Aorta (tissue), 5 donors: ENCODE measurements at places on chromosomes 2 and 18. TPM values are rescaled to one million over a fixed set of nuclear protein-coding genes. Genes with fewer than 3 reads are reported as not detected.

DNA sequence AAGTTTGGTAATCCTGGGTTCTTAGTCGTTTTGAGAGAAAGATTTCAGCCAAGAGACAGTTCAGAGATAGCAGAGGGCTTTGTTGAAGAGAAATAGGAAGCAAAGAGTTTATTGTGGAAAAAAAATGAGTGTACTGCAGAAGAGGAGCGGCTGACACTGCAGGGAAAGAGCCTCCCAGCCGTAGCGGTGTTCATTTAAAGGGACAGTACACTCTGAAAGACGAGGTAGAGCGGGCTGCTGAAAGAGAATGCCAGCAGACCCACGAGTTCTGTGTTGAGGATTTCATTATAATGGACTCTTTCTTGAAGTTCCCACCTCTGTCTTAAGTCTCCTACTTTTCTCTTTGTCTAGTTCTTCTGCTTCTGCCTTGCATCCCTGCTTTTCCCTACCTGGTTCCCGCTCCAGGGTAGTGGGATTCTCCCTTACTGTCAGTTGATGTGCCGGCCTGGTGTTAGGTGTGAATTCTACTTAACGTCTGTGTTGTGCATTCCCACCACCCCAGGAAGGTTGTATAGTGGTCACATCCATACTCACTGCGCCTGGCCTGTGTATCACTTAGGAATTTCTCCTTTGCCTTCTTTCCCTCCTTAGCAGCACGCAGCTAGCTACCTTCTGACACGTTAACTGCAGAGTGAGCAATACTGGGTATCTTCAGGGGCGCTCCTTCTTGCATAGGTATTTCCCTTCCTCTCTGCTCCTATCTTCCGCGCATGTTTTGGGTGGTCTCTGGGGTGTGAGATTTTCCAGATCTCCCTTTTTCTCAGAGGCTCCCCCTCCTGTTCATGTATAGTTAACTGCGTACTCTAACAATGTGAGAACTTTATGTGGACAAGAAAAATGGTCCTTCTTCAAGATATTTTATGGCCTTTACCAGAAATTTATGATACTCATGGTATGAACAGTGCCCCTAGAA is 164.5 kb downstream of the PTH2R start:
- H3K27ac ChIP-seq: no peak overlapping the region
- no peaks in the 10 kb centered on the region for H3K4me1 ChIP-seq
- no peaks in the 10 kb centered on the region for H3K27me3 ChIP-seq
- DNase-seq: no peak
- no peaks in the 10 kb centered on the region for H3K36me3 ChIP-seq
- no peak overlapping the region for H3K4me3 ChIP-seq

DNA sequence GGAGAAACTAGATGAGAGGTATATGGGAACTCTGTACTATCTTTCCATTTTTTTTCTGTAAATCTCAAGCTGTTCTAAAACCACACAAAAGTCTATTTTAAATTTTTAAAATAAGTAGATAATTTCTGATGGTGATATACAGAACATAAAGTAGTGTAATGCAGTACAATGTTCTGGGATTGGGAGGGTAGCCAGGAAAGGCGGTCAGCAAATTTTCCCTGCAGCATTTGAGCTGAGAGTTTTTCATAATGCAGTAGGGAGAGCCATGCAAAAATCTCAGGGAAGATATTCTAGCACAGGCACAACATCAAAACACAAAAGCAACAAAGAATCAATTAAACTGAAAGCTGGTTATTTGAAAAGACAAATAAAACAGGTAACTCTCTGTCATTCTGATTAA is 141.5 kb downstream of the NCKAP5 start:
- no peaks in the 10 kb centered on the region for H3K4me1 ChIP-seq
- no peaks in the 10 kb centered on the region for H3K27me3 ChIP-seq
- H3K27ac ChIP-seq: no peak overlapping the region
- H3K4me3 ChIP-seq: no peak overlapping the region

Gene SPIRE1
- total RNA-seq: 41.4 TPM

Gene MEIS1
- total RNA-seq: 76.6 TPM

Gene CRYGD
- not detected for total RNA-seq

DNA sequence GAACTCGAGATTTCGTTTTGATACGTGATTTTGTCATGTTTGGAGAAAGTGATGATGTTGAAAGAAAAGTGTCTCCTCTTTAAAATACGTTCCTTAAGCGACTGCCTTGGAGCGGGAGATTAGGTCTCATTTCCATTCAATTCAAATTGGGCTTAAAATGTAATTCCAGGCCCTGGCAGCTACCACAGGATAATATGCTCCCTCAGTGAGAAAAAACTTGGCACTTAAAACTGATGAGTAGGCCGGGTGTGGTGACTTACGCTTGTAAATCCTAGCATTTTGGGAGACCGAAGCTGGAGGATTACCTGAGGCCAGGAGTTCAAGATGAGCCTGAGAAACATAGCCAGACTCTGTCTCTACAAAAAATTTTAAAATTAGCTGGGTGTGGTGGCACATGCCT is 146.3 kb upstream of the L3MBTL4 start:
- H3K36me3 ChIP-seq: no peaks in the 10 kb centered on the region
- no peaks in the 10 kb centered on the region for H3K4me1 ChIP-seq
- DNase-seq: no peak
- H3K4me3 ChIP-seq: no peak overlapping the region
- no peak overlapping the region for H3K27ac ChIP-seq
- peaks cover 1% of the 10 kb centered on the region for H3K27me3 ChIP-seq

Gene C2orf78
- not detected for total RNA-seq

DNA sequence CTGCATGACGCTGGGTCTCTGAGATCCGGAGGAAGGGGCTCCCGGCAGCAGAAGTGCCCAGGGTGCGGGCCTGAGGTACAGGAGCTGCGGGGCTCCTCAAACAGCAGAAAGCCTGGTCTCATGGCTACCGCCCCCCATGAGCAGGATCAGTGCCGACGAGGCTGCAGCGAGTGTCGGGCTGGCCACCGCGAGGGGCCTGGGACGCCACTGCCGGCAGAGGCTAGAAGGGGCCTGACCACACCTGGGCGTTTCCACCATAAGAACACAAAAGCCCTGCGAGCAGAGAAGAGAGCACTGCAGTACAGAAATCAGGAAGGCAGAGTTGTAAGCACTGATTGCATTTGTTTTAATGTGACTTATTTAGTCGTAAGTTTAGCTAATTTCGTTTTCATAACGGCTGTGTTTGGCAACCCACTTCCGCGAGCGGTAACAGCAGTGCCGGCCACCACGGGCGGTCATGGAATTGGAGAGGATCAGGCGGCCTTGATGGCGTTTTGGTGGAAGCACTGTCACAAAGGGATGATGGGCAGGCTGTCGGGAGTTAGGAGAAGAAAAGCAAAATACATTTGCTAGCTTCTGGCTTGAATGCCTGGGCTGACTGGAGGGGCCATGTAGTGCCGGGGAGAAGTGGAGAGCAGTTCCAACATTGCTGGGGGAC is 117.4 kb downstream of the HDAC4 start:
- DNase-seq: no peak
- no peaks in the 10 kb centered on the region for H3K36me3 ChIP-seq
- H3K4me1 ChIP-seq: no peaks in the 10 kb centered on the region

DNA sequence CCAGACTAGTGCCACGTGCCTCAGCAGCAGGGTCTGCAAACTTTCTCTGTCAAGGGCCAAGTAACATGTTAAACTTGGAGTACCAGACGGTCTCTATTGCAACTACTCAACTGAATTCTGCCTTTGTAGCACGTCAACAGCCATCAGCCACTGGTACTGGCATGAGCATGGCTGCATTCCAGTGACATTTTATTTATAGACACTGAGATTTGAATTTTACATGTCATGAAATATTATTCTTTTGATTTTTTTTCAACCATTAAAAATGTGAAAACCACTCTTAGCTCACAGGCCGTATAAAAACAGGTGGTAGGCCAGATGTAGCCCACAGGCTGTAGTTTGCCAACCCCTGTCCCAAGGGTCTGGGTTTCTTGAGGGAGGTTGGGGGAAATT is 199.7 kb downstream of the TPGS2 start:
- no peaks in the 10 kb centered on the region for H3K36me3 ChIP-seq
- peaks cover 4% of the 10 kb centered on the region for H3K4me1 ChIP-seq
- H3K4me3 ChIP-seq: no peak overlapping the region

Gene CD8B2
- total RNA-seq: 0.09 TPM

- H3K27me3 ChIP-seq: no peaks in the 10 kb centered on the region
- no peak for DNase-seq
- peaks cover 5% of the 10 kb centered on the region for H3K4me1 ChIP-seq
- H3K36me3 ChIP-seq: no peaks in the 10 kb centered on the region
- no peak overlapping the region for H3K27ac ChIP-seq
- no peak overlapping the region for H3K4me3 ChIP-seq
These were observed 112.5 kb downstream of the MGAT5 start for GRCh38 chr2:134366359-134366758.

Gene INPP5D
- total RNA-seq: 51.2 TPM

GRCh38 chr2:171095014-171095582 is 65.6 kb downstream of the TLK1 start:
- no peaks in the 10 kb centered on the region for H3K4me1 ChIP-seq
- H3K27ac ChIP-seq: no peak overlapping the region
- H3K36me3 ChIP-seq: no peaks in the 10 kb centered on the region
- H3K4me3 ChIP-seq: no peak overlapping the region
- no peaks in the 10 kb centered on the region for H3K27me3 ChIP-seq
- DNase-seq: no peak

DNA sequence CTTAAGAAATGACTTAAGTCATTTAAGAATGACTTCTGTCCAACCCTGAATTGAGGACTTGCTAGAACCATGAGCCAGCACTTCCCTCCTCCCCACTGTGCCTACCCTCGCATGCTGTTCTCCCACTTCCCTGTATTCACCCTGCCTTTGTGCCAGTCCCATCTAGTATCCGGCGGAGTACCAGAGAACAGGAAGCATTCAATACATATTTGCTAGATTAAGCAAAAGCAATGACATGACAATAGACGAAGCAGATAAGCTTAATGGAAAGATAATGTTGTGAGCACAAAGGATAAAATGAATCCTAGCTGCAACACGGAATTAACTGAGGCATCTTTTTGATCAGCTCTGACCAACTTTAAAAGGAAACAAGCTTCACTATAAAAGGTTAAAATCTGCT is 328.5 kb downstream of the TDRD15 start:
- H3K4me1 ChIP-seq: no peaks in the 10 kb centered on the region
- no peaks in the 10 kb centered on the region for H3K36me3 ChIP-seq
- no peak for DNase-seq
- H3K27me3 ChIP-seq: no peaks in the 10 kb centered on the region
- H3K4me3 ChIP-seq: no peak overlapping the region
- H3K27ac ChIP-seq: no peak overlapping the region

DNA sequence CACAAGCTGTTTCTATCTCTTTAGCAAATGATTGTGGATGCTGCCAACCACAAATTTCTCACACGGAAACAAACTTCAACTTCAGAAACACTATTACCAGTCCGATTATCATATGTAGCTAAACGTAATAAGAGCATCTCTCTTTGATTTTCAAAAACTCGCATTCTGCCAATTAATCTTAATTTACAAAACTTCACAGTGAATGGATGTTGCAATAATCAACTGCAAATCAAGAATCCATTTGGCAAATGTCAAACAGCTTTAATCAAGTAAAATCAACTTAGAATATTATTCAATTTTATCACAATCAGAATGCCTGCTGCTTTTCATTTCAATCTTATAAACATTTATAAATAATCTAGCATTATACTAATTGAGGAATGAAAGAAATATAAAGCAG is 54.2 kb downstream of the DTNB start:
- H3K4me1 ChIP-seq: no peaks in the 10 kb centered on the region
- peaks cover 3% of the 10 kb centered on the region for H3K36me3 ChIP-seq
- no peak overlapping the region for H3K4me3 ChIP-seq
- H3K27ac ChIP-seq: peak overlapping the region; percentile 76
- DNase-seq: no peak

Gene YWHAQ
- 226 TPM for total RNA-seq

Gene RGPD8
- 51.7 TPM for total RNA-seq

DNA sequence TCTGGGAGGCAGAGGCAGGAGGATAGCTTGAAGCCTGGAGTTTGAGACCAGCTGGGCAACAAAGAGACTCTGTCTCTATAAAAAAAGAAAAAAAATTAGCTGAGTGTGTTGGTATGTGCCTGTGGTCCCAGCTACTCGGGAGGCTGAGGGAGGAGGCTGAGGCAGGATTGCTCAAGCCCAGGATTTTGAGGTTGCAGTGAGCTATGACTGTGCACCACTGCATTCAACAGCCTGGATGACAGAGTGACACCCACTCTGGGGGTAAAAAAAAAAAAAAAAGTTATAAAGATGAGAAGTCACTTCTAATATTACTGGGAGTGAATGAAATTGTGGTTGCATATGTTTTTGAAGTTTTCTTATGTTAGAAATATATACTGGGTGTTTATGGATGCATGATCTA is 71.6 kb downstream of the C2orf74 start:
- no peaks in the 10 kb centered on the region for H3K27me3 ChIP-seq
- H3K36me3 ChIP-seq: no peaks in the 10 kb centered on the region
- H3K27ac ChIP-seq: no peak overlapping the region

DNA sequence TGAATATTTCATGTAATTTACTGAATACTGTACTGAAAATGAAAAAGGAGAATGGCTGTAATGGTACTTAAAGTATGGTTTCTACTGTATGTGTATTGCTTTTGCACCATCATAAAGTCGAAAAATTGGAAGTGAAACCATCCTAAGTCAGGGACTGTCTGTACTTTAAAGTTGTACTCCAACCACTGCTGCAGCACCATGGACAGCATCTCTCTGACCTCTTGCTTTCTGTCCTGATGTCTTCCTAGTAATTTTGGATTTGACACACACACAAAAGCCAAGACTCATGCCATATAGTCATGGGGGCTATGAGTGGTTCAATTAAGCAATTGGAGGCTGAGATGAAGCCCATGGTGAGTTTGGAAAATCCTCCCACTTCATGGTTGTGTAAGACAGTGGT is 256.3 kb upstream of the PKDCC start:
- no peaks in the 10 kb centered on the region for H3K36me3 ChIP-seq
- no peaks in the 10 kb centered on the region for H3K4me1 ChIP-seq
- no peak for DNase-seq
- no peaks in the 10 kb centered on the region for H3K27me3 ChIP-seq
- H3K4me3 ChIP-seq: no peak overlapping the region

DNA sequence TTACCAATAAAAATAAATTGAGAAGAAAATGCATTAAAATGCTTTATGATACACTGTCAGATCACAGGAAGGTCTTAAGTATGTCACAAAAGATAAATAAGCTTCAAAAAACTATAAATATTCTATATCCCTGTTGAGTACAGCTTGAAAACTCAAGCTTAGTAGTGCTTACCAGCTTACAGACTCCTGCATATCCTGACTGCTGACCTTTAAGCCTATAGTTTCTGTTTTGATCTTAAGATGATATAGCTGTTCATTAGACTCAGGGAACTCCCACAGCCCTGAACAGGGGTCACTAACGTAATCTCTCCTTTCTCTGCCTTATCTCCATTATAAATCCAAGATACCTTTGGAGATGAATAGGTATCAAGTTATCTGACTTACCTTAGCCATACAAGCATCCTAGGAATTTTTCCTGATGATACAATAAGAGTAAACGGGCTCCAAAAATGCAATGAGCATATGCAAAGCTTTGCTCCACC is 93.7 kb upstream of the RBBP8 start:
- H3K4me3 ChIP-seq: no peak overlapping the region
- H3K4me1 ChIP-seq: no peaks in the 10 kb centered on the region
- no peaks in the 10 kb centered on the region for H3K36me3 ChIP-seq
- H3K27ac ChIP-seq: no peak overlapping the region

Gene KCNG2
- 1.1 TPM for total RNA-seq
